ENCODE measurements at places on chromosomes 3 and 15.

GRCh38 chr3:170811928-170812591 is 57.9 kb downstream of the RPL22L1 start:
- DNase-seq: peak; percentile 76

- DNase-seq: peak; percentile 48
Measured at GRCh38 chr3:14988988-14989394, 41.6 kb downstream of the NR2C2 start.

GRCh38 chr15:39247574-39247973 is 333.3 kb upstream of the THBS1 start:
- DNase-seq: no peak

DNA sequence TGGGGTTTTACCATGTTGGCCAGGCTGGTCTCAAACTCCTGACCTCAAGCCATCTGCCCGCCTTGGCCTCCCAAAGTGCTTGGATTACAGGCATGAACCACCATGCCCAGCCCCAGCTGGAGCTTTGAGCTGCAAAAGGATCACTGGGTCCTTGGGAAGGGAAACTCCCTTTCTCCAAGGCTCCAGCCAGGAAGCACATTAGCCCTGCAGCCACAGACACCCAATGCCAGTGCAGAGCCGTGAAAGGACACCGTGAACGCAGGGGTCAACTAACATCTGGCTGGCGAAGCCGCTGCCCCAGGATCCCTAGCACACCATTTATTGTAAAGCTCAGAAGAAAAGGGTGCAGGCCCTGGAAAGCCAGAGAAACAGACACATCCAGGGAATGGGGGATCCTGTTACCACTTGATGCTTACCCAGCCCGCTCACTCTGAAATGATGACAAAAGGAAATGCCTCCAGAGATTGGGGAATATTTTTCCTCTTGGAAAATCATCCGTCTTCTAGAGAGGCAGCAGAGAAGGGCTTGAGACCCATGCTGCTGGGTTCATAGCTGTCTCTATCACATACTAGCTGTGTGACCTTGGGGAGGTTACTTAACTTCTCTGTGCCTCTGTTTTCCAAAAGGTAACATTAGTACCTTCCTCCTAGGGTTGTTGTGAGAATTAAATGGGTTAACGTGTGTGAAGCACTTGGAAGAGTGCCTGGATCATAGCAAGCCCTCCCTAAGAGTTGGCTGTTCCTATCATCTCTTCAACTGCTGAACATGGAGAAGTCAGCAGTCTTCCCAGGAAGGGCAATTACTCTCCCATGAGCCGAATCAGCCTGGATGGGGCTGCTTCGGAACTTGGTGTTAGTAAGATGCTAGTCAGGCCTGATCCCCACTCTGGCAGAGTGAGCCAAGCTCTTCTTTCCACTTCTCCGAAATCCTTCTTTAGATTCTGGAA is 40.8 kb downstream of the LMCD1 start:
- DNase-seq: no peak

- DNase-seq: no peak
Measured at GRCh38 chr15:96320703-96321638, 9.5 kb upstream of the NR2F2 start.

DNA sequence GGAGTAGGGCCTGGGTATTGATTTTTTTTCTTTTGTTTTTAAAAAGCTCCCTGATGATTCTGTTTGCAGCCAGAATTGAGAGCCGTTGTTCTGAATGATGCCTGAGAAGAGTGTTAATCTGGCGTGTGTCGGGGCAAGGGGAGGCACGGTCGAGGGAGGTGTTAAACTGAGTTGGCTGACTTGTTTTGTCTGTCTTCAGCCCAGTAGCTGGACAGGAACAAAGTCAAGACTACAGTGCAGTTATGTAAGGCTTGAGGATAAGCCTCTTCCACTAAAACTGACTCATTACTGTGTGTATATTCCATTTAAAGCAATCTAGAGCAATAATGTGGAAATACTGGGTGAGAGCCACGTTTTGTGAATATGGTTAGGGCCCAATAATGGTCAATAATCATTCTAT is 119.0 kb upstream of the DLG1 start:
- DNase-seq: no peak

DNA sequence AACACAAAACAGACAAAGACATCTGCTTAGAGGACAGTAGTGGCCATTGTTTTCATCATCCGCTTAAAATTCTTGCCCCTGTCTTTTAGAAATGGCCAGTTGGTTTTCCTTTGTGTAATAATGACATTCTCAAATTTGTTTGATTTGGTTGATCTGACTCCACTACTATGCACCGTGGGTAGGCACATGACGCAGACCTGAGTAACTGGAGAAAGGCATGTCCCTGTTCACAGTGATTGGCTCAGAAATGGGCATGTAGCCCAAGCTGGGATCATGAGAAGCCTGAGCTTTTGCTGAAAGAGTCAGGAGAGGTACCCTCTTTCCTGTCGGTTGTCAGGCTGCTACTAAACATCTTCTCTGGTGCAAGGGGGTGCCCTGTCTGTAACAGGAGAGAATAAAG is 36.6 kb upstream of the MAGI1 start:
- DNase-seq: no peak

- no peak for DNase-seq
Measured at GRCh38 chr3:25834346-25834745, 44.5 kb downstream of the OXSM start.

DNA sequence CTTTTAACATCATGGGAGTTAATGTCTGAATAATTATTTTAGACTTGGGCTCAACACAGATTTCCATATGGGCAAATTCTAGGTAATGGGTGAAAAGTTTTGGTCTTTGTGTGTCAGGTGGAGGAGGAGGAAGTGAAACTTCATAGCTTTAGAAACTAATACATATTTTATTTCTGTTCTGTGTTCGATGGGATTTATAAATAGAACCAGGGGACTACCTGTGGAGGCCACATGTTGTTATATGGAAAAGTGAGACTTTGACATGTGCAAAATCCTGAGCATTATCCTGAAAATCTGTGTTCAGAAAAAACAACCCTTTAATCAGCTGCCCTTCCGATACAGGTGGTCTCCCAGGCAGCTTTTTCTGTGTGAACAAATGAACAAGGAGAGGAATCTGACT is 209.5 kb downstream of the SOX2 start:
- no peak for DNase-seq

- peak; percentile 49 for DNase-seq
Measured at GRCh38 chr3:85576091-85576690, 617.4 kb downstream of the CADM2 start.

GRCh38 chr15:40974879-40975278 is 21.6 kb downstream of the CHAC1 start:
- DNase-seq: no peak

DNA sequence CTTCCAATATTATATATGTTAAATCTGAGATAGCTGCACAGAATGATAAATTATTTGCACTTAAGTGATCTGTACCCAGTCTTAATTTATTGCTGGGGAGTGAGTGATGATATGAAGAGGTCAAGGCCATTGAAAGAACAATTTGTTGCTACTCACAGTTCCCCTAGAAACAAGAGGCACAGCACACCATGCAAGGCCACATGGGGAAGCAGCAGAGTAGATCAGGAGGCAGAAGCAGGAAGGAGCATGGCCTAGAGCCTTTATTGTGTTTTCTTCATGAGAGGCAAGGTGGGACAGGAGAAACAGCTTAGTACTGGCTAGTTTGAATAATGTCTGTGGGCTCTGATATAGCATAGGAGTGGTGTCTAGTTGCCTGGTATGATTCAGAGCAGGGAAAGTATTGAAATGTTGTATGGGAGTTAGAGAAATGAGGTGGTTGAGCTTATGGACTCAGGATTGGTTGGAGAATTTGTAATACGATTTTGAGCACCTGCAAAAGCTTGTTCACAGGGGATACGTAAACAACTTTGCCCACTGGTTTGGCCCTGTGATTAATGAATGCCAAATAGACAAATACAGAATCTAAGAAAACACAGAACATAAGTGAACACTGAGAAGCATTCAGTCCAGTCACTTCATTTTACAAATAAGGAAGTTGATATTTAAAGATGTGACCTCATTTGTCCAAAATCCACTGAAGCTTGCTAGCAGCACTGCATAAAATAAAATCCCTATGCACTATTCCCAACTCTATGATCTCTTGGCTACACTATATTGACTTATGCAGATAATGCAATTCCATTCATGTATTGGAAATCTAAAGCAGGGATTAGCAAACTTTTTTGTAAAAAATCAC is 71.7 kb downstream of the TMCO5A start:
- no peak for DNase-seq

- no peak for DNase-seq
Measured at GRCh38 chr3:57652203-57652602, 40.7 kb downstream of the DENND6A start.

DNA sequence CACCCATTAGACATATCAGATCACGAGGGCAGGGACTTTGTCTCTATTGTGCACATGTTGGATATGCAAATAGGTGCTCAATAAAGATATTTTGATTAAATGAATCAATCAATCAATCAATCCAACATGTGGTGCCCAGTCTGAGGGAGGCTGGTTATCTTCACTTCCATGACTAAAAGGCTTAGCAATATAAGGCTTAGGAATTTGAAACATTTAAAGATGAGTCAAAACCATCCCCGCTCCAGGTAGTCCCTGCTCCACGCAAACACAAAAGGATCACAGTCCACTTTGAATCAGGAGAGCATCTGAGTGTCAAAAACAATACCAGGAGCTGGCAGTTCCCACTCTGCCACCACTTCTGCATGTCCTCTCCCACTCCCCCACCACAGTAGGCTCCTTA is 25.8 kb upstream of the PRICKLE2 start:
- no peak for DNase-seq

DNA sequence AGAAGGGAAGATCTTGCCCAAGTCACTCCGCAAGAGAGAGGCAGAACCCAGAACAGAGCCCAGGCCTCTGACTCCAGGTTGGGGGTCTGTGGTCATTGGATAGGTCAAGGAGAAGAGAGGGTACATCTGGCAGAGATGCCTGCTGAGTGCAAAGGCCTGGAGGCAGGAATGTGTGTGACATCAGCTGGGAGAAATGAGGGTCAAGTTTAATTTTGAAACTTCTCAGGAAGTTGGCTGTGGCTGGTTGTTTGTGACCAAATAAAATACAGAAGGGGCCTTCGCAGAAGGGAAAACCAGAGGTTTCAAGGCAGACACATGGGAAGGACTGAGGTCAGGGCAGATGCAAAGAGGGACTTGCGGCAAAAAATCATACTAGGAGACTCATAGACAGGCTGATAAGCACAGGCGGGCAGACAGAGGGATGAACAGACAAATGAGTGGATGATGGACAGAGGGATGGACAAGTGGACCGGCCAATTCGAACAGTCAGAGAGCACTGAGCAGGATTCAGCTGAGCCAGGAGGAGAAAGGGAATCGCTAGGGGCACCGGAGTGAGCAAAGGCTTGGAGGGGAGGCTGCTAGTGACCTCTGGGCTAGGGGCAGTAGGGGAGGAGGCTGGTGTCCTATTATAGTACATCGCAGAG is 28.8 kb upstream of the CACNA2D2 start:
- DNase-seq: no peak

- no peak for DNase-seq
Measured at GRCh38 chr3:44674211-44674610, 25.7 kb downstream of the ZNF35 start.

DNA sequence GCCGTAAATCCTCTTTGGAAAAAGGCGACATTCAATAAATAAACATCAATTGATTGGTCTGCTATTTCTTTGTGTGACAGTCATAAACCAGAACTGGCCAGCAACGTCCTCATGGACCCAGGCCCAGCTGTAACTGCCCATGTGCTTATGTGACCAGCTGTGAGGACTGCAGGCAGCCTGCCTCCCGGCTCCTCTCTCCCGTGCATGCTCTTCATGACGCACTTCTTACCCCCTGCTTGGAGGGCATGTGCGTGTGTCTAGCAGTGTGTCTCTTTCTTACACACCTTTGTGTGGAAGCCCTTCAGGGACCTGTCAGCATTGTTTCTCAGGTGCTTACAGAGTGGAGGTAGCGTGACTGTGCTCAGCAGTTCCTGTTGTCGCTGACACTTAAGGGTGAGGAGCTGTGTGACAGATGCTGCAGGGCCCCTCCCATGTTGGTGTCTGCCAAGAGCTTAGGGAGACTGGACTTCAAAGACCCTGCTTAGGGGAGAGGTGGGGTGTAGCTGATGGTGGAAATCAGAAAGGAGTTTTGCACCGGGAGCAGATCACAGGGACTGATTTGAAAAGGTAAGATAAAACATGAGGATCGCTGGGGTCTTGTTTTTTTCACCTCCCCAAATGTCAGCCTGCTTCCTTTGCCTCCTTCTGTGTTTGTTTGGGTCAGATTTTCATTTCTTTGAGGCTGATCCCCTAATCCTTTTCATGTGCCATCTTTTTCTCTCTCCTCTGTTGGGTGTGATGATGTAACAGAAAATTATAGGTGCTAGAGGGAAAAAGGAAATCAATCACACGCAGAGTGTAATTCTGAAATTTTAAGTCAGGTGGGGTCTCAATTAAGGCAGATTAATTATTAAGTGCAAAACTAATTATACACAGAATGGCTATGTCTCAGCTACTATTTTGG is 2.1 kb downstream of the PODXL2 start:
- no peak for DNase-seq
